Activated CD8-positive, alpha-beta memory T cell treated with anti-CD3 and anti-CD28 coated beads for 1 hour (primary cell): ENCODE measurements at places on chromosomes 13 and 19.

DNA sequence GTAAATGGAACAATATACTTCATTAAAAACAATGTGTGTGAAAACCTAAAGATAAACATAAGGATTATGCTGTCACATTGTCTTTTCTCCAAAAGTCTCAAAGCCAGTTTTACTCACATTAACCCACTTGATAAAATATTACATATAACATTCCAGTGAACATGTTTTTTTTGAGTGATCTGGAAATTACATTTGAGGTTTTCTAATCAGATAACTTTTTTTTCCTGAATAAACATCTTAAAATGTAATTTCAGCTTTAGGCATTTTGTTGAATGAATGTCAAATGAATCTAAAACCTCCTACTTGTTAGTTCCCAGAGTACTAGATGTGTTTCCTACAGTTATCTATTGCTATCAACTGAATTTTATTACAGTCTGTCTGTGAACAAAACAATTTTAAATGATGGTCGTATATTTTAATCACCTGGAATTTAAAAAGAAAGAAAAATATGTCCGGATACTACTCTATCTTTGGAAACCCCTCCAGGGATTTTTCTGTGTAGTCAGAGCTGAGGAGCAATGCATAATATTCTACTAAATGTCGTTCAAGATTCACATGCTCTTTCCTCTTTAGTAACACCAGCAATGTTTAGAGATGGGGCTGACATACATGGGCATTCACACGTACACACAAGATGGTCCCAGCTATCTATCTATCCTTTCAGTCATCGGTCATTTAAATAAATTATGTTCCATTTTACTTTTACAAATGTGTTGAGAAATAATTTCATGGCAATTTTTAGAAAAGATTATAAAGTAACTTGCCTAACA lies 283.9 kb downstream of the KLF12 start:
- DNase-seq, result no peak

DNA sequence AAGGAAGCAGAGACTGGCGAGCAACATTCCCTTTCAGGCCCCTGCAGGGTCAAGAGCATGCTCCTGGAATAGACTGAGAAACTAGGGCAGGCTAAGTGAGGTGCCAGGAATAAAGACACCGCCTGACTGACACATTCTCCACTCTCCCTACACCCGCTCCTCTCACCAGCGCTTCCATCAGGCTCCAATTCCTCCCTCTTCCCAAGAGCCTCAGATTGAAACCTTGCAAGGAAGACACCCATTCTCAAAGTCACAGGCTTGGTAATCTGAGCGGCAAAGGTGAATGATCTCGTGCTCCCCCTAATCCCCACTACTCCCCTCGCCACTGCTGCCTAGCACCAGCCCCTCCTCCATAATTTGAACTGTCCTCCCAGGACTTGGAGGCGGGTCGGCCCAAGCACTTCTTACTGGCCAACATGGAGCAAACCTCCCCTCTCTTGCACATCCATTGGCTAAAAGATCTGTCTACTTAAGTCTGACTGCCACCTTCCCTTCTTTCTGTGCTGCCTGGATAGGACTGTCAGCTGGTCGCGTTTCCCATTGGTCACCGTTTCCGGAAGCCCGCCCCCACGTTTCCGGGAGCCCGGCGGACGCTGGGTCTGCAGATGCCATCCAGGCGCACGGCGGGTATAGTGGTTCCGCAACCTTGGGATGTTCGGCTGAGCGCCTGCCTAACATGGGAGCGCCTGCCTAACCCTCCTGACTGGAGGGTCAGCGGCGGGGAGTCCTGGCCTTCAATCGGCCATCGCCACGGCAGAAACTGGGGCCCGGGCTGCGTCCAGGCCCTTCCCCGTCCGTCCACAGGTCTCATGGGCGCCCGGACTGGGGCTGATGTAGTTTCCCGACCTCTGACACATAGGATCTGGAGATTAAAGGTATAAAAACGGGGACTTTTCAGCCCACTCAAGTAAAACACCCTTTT lies 33.6 kb downstream of the ZNF383 start:
- DNase-seq, result no peak

- no peak for DNase-seq
Measured at GRCh38 chr13:111006506-111007031, 91.7 kb upstream of the ANKRD10 start.

DNA sequence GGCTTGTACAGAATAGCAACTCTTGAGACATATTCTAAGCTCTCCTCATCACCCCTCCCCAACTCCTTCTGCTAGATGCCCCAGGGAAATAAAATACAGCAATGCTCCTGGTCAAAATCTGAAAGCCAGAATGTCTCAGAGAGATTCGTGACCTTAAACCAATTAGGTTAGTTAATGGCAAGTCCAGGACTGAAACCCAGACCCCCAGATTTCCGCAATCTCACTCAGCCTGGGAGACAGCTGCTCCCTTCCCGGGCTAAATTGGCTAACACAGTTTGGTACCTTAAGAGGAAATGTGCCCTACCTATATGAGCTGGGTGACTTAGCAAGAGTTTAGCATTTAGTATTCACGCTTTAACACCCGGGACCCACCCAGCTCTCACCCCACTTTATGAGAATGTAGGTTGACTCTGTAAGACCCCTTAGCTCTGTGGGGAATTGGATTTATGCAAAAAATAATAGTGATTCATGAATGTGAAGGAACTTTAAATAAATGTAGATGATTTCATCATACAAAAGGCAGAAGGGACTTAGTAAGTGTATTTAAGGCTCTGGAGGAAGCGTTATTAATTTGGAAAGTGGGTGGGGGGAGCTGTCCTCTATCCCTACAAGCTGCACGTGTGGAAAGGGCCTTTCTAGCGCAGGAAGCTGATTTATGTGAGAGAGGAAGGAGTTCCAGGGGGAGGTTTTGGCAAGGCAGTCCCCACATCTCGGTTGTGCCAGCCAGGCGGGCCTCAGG lies 1.1 kb downstream of the DLEU7 start:
- no peak for DNase-seq

- DNase-seq, result no peak
Measured at GRCh38 chr13:89550938-89551337, 1796.5 kb upstream of the MIR17HG start.
